NCI-H1694 (cell line): ENCODE measurements at places on chromosomes 11 and 22.

DNA sequence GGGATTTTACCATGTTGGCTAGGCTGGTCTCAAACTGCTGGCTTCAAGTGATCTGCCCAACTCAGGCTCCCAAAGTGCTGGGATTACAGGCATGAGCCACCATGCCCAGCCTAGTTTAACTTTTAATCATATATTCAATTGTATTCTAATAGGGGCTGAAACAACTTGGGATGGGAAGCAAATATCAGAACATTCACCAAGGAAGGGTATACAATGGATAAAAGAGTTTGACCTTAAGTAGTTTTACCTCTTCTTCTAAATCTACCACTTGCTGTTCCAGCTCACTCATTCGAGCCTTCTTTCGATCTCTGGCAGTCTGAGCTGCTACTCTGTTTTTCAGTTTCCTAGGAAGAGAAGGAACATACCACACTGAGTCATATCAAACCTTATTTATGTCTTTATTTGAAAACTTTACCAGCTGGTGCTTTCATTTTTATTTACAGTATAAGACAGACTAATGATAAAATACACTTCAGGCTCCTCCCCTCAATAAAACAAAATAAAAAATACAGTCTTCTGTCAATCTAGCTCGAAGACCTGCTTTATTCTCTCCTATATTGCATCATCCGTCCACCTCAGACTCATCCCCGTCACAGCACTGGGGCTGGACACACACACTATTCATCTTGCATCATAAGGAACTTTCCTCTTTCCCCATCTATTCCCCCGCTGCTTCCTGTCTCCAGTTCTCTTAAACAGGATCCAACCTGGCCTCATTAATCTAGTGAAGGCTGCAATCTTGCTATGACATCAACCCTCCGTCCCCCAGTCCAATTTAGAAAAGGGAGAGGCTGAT lies 1.4 kb downstream of the XBP1 start:
- no peak for DNase-seq

DNA sequence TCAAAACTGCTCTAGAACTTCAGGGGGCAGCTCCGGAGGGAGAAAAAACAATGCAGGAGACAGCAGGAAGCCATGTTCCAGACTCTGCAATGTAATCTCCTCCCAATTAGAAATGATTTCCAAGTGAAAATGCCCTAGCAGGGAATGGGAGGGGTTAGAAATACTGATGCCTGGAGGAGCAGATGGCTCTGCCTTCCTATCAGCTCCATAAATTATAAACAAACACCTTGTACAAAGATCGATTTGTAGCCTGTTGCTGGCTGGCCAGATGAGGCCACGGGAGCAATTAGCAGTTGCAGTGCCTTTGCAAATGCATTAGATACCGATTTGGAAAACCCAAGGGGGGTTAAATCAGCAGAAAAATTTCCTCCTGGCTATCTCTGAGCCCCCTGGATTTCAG lies 46.6 kb upstream of the CHRM4 start:
- peak; percentile 31 for DNase-seq

GRCh38 chr11:43920598-43921419 lies 21.6 kb upstream of the C11orf96 start:
- peak; percentile 55 for DNase-seq

DNA sequence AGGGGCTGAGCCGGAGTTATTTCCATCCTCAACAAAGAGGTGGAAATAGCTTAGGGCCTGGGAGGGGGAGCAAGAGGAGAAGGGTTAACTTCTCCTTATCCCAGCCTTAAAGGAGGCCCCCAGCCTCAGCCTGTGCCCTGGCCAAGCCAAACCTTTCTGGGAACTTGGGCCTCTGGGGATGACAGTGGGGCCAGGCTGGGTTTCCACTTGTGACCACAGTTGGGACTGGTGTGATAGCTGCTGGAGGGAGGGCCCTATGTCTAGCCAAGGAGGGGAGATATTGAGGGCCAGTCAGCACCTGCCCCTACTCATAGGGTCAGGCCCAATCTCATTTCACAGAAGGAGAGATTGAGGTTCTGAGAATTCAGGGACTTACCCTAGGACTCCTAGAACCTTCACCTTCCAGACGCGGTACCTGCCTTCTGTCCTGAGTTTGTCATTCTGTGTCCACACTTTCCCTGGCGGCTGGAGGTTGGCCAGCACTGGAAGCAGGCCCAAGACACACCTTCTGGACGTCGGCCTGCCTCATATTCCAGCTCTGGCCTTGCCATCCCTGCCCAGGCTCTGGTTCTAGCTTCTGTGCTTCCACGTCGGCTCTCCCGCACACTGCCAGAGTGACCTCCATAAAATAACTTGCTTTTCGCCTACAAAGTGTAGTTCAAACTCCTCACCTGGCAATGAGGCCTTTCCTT lies 3.1 kb downstream of the RELT start:
- no peak for DNase-seq

GRCh38 chr22:39098026-39098425 lies 982 bp downstream of the APOBEC3H start:
- DNase-seq = no peak

- no peak for DNase-seq
Measured at GRCh38 chr22:41237707-41238569, 2.8 kb downstream of the CHADL start.

DNA sequence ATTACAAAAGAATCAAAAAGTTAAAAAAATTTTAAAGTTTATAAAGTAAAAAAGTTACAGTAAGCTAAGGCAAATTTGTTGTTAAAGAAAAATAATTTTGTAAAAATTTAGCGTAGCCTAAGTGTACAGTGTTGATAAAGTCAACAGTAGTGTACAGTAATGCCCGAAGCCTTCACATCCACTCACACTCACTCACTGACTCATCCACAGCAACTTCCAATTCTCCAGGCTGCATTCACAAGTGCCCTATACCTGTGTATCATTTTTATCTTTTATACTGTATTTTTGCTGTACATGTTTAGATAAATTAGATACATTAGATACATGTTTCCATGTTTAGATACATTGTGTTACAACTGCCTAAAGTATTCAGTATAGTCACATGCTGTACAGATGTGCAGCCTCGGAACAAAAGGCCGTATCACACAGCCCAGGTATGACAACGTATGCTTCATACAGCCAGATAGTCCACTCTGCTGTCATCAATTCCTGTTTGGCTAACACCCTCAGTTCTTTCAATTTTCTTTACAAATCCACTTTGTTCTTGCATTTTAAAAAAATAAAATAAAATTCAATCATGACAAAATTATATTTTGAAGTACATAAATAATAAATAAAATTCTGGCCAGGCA lies 80.7 kb downstream of the RBFOX2 start:
- DNase-seq = no peak

- DNase-seq = no peak
Measured at GRCh38 chr11:64523456-64524157, 67.4 kb upstream of the SLC22A12 start.

- DNase-seq = peak; percentile 78
Measured at GRCh38 chr11:72591785-72592502, 82.3 kb downstream of the PDE2A start.

- DNase-seq = peak; percentile 69
Measured at GRCh38 chr22:45399712-45400445, 13.5 kb downstream of the SMC1B start.
